NCI-H345 (cell line): ENCODE measurements at places on chromosomes 6 and 20.

- DNase-seq = no peak
Observed at GRCh38 chr6:5506149-5506548, 244.8 kb downstream of the FARS2 start.

DNA sequence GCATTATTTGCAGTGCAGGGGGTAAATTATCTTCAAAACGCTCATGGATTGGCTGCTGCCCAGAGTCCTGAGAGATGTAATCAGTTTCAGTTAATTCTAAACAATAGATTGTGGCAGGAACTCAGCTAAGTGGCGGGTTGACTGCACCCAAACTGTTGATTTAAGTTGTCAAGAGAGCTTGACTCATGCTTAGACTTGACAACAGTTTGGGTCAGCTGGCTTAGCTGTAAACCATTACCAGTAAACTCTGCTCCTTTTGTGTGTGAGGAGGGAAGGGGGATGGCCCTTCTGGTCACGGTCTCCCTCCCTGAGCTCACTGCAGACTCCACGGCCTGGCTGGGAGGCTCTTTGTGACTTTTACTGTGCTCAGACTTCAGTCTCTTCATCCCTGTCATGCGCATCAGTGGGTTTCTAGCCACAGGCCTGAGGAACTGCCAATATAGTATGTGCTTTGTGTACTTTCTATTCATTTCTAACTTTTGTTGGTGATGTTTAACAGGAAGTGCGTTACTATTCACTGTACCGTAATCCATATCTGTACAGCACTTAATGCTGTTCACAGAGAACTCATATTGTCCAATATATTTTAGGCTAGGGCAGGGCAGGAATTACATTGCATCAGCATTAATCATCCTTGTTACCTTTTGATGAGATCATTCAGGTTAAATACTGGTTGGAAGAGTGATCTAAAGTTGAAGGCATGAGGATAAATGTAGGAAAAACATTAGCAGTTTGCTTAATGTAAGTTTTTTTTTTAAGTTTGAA is 488.3 kb downstream of the CDKAL1 start:
- DNase-seq = peak; percentile 96

DNA sequence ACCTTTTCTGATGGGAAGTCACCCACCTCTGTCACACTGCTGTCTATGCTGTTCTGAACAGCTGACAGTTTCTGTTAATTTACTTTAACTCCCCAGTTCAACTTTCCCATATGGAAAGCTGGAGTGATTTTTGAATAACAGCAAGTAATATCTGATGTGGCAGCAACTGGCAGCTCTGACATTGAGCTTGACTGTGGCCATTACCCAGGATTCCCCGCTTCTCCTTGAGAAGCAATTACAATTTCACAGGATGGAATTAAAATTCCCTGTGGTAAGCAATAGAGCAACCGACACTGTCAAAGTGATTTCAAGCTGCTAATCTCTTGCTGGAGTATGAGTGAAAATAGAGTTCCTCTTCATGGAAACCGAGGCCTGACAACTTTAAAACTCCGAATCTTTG is 348.1 kb upstream of the SOX4 start:
- DNase-seq = no peak

DNA sequence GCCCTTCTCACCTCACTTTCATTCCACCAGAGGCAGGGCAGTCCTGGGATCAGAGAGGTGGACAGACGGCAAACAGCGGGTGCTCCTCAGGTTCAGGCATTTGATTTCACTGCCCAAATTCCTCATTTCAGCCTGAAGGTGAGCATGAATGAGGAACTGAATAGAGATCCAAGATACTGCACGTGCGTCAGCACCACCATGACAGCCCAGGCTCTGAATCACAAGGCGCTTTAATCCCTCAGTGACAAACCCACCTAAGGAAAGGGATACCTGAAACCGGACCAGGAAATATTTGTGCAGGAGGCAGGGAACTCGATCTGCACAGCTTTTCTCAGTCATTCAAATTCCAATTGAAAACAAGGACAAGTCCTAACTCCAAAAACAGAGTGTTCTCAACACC is 174.8 kb upstream of the HEY2 start:
- no peak for DNase-seq

DNA sequence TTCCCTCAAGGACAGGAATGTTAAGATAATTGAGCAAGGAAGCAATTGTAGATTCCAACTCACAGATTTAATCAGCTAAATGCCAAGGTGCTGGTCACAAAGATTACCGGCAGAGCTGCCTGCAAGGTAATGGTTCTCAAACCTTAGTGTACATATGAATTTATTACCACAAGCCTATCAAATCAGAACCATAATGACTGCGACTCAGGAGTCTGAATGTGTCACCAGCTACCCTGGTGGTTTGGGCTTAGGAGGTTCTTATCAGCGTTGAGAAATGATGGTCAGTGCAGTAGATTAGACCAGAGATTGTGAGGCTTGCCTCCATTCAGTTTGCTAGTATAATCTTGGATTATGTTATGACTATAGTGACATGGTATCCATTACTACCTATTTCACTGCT is 78.9 kb downstream of the MTFR2 start:
- no peak for DNase-seq

DNA sequence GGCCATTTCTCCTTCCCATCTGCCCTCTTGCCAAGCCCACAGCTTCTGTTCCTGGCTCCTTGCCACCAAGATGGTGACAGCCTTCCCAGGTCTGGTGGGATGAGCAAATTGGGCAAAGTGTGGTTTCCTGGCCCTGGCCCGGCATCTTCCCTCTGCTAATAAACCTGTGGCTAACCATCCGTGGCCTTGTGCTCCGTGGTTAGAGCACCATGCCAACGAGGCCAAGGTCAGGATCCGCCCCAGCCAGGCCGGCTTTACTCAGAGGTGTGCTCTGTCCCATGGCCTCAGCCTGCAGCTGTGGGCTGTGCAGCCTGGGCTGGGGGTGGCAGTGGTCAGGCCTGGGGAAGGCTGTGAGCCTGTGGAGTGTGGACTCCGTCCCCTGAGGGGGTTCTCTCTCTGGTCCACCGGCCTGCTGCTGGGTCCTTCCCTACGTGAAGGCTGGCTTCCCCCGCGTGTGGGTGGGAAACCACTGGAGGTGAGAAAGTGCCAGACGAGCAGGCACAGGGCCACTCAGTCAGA is 117.4 kb downstream of the VEGFA start:
- DNase-seq = no peak

DNA sequence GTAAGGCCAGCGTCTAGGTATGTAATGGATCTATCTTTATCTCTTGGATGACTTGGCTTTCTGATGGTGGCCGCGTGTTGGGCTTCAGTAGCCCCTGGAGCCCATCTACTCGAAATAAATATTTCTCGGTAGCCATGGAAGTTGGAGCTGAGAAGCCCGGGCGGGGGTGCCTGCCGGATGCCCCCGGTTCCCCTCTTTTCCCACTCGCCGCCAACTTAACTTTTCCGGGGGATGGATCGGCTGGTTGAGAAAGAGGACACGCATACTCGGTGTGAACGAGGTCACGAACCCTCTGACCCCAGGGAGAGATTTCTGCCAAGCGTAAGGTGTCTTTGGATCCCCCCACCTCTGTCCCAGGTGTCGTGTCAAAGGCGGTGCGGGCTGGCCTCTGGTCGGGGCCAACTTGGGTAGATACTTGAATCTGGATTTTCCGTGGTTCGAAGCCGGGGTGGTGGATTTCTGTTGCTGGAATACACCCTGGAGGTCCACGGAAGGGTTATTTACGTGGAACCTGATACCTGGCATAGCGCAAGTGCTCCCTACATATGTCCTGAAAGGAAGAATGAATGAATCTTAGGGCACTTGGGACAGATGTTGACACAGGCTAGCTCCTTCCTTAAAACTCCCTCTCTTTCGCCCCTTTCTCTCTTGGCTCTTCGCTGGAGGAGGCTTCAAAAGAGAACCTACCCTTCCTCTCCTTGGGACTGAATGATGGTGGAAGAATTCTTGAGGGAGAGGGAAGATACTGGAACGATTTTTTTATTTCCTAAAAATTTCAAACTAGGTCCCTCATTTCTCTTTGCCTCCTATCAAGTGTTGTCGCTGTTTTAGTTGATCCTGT is 996 bp downstream of the DOK5 start:
- DNase-seq = no peak

GRCh38 chr6:7910654-7911344 is at the start of gene TXNDC5:
Gene TXNDC5, minus strand, starts transcription at chr6:7910788. Its CDS starts 12 bp downstream, at chr6:7910776.
- peak; percentile 42 for DNase-seq

- no peak for DNase-seq
Observed at GRCh38 chr6:91268941-91269340, 682.1 kb upstream of the MAP3K7 start.

GRCh38 chr6:52839124-52840055 is 1.2 kb downstream of the GSTA5 start:
- DNase-seq = peak; percentile 60

- peak; percentile 77 for DNase-seq
Observed at GRCh38 chr6:168956884-168957730, 296.5 kb downstream of the THBS2 start.

GRCh38 chr6:3139090-3139903 is 18.0 kb downstream of the TUBB2A start:
- DNase-seq = peak; percentile 53
